HTR-8/SVneo (cell line): ENCODE measurements at places on chromosomes 4 and X.

DNA sequence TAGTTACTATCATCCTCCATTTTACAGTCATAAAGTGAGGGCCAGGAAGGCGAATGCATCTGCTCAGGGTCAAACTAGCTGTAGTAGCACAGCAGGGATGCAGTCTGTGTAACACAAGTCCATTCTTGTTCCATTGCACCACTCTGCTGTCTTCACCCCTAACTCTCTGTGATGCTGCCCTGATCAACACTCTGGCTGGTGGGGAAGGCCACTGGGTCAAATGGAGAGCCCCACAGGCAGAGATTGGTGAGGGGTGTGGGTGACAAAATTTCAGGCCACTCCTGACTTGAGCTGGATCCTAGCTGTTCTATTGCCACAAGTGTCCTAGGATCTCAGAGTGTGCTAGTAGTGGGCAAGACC, 136.5 kb downstream of the PJA1 start:
- DNase-seq, result no peak

DNA sequence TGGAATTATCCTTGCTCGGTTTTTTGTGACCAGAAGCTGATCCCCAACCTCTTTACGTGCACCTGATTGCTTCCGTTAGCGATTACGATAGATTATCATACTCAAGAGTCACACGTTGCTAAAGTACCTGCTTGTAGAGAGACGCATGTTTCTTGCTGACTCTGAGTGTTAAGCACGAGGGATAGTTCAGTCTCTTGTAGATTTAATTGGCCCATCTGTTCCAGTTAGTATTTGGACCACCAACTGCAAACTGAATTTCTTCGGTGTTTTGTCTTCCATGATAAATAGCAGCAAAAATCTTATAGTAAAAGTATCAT, 516 bp upstream of the COX18 start:
- DNase-seq, result no peak

DNA sequence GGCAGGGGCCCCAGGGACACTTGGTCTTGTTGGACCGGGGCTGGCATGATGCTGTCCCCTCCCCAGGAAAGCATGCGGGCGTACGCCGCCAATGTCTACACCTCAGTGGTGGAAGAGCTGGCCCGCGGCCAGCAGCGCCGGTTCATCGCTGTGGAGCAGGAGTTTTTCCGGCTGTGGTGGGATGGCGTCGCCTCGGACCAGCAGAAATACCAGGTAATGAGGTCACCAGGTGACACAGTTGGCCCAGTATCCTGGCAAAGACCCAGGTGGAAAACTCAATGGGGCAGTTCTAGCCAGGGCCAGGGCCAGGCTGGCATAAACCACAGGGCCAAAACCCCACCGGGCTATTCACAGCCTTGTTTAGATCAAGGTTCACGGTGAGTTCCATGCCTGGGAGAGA, 1.5 kb downstream of the MAN2B2 start:
- DNase-seq, result no peak

- peak; percentile 53 for DNase-seq
Measured at GRCh38 chrX:70422851-70423341, at the start of gene GDPD2. Gene GDPD2 (plus strand): TSS chrX:70423314. CDS start chrX:70424985, 1,671 bp downstream.

- no peak for DNase-seq
Measured at GRCh38 chr4:126748736-126749135, 884.0 kb upstream of the INTU start.

DNA sequence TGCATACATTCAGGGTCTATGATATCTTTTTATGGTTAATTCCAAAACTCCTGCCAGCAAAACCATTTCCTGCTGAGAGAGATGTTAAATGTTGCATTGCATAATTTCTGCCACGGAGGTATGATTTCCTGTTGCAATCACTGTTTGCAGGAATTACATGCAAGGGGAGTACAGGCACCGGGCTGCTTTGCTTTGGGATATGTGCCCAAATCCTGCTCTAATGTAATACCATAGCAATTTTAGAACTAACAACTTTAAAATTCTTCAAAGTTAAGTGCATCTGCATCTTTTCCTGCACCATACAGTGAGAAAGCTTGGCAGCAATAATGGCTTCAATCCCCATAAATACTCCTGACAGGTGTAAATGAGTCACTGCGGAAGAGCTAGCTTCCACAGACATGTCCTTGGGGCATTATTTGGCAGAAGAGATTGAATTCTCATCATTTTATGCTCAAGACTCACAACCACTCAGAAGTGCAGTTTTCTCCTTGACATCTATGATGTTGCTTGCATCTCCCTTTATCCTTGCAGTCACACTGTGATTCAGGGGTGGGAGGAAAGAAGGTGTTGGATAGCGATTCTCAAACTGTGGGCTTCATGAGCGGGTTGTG, 29.6 kb downstream of the TRIM2 start:
- peak; percentile 71 for DNase-seq

DNA sequence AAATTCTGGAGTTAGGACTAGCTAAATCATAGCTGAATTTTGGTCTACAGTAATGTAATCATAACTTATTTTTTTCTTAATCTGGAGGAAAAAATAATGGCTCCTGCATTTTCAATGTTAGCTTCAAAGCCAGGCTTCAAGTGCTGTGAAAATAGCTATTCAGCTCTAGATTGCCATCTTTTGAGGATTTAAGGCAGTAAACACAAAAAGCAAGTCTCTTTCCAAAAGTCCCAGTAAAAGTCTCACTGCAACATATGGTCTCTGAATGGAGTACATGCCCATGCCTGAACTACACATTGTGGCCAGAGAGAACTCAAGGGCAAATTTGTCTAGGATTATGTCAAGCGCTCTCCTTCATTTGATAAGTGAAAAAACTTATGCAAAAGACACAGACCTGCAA, 720.9 kb downstream of the FSTL5 start:
- no peak for DNase-seq

DNA sequence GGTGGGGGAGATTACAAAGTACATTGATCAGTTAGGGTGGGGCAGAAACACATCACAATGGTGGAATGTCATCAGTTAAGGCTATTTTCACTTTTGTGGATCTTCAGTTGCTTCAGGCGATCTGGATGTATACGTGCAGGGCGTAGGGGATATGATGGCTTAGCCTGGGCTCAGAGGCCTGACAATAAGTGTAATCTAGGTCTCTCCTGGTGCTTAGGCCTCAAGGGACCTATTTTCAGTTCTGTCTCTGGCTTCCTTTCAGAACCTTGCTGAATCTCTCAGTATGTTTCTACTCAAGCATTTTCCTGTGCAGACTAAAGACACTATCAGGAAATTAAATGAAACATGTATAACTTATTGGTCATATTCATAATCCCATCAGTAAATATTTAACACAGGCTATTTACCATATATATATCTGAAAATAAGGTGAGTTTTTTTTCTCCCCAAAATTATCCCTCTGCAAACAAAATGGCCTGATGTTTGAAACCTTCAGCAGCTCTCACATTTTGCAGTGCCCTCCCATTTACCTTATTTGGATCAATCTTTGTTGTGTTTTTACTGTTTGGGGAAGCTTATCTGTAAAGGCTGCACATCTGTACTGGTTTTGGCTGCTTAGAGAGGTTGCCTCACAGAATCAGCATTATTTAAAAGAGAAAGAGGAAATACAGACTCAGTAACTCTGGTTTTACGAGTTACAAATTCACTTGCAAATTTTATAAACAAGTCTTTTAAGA, 2.3 kb upstream of the ZCCHC4 start:
- DNase-seq, result no peak

DNA sequence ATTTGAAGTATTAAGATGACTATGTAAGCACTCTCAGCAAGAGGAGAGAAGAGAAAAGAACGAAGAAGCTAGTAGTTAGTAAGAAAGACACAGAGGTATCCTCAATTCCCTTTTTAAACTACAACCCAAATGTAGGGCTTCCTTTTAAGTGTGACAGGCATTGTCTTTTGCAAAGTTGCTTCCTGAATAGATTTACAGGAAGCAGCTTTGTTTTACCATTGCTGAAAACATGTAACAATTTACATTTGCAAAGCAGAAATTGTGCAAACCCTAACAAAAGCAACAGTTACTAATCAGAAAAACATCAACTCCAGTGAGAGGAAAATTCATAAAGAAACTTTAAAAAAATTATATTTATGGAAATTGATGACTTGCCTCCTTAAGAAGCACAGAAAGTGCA, 96.4 kb downstream of the FAM13A start:
- DNase-seq, result no peak
